ENCODE measurements at places on chromosomes 7 and 10.

DNA sequence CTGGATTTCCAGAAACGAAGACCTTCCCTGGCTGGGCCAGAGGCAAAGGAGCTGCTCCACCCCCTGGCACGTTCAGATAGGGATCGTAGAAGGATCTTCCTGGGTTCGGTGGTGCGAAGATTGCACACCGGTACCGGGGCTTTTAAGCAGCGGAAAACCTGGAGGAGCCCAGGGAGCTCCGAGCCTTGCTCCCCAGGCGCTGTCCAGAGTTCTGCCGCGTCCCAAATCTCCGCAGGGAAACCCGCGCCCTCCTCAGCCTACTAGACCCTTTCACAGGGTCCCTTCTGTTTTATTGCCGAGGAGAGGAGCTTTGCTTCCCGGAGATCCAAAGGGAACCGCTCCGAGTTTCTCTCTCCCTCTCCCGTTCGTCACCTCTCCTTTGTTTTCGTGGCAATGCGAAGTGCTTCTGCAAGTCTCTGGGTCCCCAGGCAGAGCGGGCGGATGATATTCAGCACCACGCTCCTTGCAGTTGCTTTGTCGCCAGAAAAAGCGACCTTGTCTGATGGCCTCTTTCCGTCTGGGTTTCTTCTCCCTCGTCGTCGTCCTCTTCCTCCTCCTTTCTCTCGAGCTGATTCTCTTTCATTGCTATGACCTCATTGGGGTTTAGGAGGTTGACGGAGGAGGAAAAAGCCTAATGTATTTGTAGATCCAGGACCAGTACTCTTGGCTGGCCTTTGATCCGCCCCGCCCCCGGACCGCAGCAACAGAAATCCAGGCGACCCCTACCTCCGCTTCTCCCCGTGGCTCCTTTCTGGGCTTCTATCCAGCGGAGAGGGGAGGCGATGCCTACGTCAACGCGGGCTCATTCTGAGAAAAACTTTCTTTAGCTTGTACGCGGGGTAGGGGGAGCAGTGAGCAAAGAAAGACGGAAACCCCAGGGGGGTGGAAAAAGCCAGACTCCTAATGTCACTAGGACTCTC lies at the start of gene TMEM196:
Gene TMEM196 (minus strand): TSS at position 777 of the 920 bp plus-strand sequence. CDS start 921 bp downstream, outside the sequence.
- peak; percentile 65 for DNase-seq

GRCh38 chr10:18332048-18332447 lies 191.8 kb downstream of the CACNB2 start:
- DNase-seq, result no peak

GRCh38 chr10:72948762-72949161 lies 5.8 kb downstream of the PLA2G12B start:
- DNase-seq, result no peak

GRCh38 chr7:29552392-29552791 lies 11.2 kb upstream of the PRR15 start:
- no peak for DNase-seq

DNA sequence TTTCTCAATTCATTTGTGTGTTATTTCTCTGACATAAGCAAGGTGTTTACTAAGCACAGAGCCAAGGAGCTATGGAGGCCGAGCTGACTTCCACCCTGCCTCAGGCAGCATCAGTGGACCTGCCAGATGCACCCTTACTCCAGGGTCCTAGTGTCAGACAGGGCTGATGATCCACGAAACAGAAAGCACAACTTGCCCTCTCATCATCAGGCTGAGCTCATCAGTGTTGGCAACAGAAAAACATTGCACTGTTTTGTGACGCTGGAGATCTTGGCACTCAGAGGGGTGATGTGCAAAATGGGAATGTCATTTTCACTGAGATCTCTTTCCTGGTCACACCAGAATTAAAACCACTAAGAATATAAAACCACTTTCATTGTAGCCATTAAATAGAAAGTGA lies 201.8 kb downstream of the GLI3 start:
- no peak for DNase-seq

- DNase-seq, result no peak
Observed at GRCh38 chr7:74267756-74268565, 13.8 kb upstream of the RFC2 start.

DNA sequence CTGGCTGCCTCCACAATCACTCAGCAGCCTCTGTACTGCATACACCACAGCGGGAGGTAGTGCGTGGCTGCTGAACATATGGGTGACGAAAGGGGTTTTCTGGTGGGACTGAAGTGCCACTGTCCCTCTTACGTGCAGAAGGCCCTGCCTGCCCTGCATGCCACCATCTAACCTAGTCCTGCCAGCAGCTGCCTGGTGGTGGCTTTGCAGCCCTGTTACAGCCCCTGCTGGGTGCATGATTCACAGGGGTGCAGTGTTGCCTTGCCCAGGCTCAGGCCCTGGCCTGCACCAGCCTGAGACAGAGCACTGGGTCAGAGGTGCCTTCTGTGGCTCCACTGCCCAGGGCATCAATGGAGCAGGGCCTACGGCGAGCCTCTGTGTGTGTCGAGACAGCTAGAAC lies 50.1 kb downstream of the SYPL1 start:
- DNase-seq, result no peak

- DNase-seq, result no peak
Observed at GRCh38 chr10:58838561-58839208, 326.0 kb downstream of the BICC1 start.

DNA sequence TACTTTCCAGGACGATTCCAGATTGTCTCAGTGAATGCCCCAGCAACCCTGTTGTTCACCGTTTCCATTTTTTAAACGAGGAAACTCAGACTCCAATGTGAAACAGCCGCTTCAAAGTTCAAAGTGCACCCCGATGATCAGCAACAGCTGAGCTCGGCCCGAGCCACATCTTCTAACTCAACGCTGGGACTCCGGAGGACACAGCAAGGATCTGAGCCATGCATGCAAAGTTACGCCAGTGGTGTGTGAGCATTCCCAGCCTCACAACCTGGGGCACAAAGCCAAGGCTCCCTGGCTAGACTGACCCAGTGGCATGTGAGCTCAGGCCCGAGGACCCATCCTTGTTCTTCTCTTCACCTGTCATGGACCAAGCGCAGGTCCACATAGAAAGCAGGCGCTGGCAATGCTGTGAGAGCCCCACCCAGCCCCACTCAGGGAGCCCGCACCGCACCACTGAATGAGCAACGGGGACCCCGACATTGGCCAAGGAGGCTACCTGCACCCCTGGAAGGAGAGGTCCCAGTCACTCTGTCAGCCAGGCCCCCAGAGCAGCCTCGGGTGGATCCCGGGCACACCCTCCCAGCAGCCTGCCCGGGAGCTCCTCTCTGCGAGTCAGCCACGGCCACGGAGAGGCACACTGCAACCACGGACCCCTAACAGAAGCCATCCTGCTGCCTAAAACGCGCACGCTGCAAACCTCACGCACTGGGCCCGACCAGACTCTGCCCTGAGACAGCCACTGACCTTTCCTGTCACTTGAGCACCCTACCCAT lies 82.9 kb downstream of the MAD1L1 start:
- DNase-seq, result no peak

- DNase-seq, result peak; percentile 3
Observed at GRCh38 chr10:10687751-10688150, 329.9 kb upstream of the CELF2 start.

GRCh38 chr7:79317728-79318127 lies 135.7 kb downstream of the MAGI2 start:
- DNase-seq, result peak; percentile 22

DNA sequence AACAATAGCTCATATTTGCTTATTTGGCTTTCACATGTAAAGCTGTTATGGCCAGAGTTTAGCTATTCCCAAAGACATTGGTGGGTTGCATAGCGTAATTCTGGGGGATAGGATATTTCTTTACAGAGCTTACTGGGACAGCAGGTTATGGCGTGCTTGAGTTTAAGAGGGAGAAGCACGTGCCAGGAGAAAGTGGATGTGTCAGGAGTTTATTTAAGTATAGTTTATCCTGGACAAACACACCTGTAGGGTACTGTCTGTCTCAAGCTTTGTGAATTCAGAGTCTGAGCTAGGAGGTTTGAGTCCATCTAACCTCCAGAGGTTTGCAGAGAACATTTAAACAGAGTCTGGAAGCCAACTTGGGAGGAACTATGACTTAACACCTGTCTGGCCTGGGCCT lies 21.3 kb downstream of the GBF1 start:
- DNase-seq, result no peak

- DNase-seq, result no peak
Observed at GRCh38 chr7:69237541-69237940, 360.7 kb upstream of the AUTS2 start.

DNA sequence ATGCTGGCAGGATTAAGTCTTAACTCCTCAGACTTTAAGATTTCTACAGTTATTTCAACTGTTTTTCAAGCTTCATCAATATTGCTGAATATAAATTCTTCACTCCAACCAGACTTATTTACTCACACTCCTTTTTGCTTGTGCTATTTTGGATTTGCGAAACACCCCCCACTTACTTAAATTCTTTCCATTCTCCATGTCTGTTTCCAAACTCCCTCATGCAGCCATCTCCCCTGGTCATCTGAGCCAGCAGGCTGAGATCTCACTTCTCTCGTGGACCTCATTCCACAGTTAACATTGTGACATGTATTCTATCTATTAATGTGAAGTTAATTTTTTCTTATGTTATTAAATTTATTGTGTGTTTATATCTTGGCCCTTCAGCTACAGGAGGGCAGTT lies 188.9 kb upstream of the HDAC9 start:
- no peak for DNase-seq

DNA sequence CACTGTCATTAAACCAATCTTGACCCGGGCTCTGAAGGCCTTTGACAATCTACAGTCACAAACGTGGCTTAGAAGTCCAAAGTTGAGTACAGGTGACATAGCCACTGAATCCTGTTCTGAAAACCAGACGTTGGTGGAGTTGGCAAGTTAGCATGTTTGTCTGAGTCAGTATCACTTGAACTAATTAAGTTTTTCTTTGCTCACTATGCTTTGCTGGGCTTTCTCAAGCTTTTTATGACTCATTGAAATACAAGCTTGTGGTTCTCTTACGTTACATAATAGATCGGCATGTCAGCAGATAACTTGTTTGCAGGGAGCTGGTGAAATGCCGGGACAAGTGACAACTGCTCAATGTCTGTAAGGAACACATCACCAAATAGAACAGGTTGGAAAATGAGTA lies 53.8 kb downstream of the ARL5B start:
- DNase-seq, result no peak

DNA sequence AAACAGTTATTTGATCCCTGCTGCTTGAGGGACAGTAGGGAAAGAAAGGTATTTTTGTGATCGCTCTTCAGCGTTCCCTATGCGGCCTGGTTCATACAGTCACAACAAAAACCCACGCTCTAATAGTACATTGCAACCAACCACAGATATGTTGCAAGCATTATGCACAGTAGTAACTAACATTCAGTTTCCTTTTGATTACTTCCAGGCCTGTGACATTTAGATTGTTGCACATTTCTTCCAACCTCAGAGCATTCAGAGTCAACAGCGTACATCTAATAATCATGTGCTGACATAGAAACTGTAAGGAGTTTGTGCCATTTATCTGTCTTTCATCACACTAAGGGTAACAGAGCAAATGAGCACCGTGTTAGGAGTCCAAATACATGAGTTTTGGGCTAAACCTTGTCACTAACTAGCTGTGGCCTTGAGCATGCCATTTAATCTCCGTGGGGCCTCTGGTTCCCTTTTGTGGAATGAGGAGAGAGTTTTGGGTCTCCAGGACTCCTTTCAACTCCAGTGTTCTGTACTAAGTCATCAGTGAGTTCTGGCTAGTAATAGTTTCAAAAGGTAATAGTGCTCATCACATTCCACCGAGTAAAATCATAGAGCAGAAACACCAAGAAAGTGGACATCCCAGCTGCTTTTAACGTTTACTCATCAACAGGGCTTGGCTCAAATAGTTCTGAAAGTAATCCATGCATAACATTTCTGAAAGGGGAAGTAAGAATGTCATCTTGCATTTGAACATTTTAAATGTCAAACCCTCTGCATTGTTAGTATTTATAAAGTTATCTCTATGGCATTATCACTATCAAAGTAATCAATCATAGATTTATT lies 99.0 kb upstream of the FZD1 start:
- DNase-seq, result peak; percentile 19

DNA sequence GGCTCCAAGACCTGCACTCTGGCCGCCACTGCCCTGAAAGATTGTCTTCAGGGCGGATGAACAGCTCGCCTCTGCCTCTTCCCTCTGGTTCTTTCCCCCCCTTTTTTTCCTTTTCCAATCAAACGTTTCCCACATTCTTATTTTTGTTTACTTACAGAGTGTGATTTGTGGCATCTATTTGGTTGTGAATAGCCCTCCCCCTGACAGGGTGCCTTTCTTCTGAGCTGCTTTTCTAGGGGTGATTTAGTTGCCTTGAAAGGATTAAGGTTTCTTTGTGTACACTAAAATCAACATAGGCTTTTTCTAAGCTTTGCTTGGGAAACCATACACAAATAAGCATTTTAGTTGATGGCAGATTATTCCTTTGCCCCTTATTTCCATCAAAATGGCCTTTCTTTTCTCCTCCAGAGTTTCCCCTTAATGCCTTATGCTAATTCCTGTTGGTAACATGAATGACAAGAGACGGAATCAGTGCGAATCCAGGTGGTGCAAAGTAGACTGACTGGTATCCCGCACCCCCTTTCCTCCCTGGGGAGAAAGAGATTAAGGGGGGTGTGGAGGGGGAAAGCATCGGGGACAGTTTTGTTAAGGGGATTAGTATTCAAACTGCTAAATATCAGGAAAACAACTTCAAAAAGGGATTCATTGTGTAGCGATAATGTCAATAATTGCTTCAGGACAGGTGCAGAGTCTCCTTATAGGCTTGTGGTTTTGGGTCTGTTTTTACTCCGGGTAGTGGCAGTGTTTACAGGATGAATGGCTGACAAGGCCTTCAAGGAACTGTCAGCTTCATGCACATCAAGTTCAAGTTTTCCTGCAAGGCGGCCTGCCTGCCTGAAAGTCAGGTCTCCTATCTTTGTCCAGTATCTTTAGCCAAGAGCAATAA lies 431.6 kb upstream of the GALNT17 start:
- no peak for DNase-seq

DNA sequence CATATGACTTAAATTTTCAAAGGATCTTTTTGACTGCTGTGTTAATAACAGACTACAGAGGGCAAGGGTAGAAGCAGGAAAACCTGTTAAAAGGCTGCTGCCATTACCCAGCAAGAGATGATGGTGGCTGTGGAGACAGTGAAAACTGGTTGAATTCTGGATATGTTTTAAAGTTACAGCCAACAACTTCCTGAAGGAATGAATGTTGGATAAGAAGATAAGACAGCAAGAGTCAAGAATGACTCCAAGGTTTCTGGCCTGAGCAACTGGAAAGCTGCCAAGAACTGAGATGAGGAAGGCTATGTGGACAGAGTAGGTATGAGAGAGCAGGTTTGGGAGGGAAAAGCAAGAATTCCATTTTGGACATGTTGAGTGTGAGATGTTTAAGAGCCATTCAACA lies 19.1 kb downstream of the CNOT4 start:
- DNase-seq, result peak; percentile 8

- DNase-seq, result no peak
Observed at GRCh38 chr10:86594535-86594934, 59.8 kb upstream of the OPN4 start.
